NCI-H1048 (cell line): ENCODE measurements at places on chromosomes 7 and 10.

GRCh38 chr10:37495415-37495814, 362.0 kb downstream of the ZNF248 start:
- DNase-seq, result no peak

DNA sequence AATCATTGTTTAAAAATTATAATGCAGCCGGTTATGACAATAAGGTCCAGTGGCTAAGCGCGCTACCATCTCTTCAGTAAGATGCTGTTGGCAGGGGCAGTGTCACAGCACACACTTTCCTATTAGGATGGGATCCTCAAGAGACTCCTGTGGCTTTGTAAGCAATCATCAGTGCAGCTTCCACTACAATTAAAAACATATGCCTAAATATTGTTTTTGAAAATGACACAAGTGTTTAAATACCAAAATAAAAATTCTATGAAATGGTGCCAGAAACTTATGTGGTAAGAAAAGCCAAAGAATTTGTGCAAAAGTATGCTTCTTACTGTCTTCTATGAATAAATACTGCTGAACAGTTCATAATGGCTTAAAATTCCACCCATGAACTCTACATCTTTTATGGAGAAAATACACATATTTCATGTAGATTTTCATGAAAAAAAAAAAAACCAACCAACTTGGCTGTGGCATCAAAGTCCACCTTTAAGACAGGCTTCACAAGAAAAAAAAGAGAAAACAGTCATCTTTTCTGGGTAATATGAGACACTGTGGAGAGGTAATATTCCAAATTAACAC, 132.8 kb downstream of the SEMA3C start:
- no peak for DNase-seq

- no peak for DNase-seq
Measured at GRCh38 chr7:45570797-45571196, 3.4 kb upstream of the ADCY1 start.

DNA sequence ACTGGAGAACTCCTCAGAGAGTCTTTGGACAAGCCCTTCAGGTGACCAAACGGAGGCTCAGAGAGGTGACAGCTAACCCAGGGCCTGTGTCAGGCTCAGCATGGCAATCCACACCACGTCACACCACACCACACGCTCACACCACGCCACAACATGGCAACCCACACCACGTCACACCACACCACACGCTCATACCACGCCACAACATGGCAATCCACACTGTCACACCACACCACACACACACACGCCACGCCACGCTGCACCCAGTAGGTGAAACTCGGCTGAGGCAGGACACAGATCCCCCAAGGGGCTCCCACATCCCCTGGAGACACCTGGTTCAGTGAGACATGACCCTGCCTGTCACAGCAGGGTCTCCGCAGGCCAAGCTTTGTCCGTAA, 107.3 kb downstream of the PDGFA start:
- no peak for DNase-seq

GRCh38 chr10:24449321-24449740, 240.4 kb downstream of the KIAA1217 start:
- no peak for DNase-seq

DNA sequence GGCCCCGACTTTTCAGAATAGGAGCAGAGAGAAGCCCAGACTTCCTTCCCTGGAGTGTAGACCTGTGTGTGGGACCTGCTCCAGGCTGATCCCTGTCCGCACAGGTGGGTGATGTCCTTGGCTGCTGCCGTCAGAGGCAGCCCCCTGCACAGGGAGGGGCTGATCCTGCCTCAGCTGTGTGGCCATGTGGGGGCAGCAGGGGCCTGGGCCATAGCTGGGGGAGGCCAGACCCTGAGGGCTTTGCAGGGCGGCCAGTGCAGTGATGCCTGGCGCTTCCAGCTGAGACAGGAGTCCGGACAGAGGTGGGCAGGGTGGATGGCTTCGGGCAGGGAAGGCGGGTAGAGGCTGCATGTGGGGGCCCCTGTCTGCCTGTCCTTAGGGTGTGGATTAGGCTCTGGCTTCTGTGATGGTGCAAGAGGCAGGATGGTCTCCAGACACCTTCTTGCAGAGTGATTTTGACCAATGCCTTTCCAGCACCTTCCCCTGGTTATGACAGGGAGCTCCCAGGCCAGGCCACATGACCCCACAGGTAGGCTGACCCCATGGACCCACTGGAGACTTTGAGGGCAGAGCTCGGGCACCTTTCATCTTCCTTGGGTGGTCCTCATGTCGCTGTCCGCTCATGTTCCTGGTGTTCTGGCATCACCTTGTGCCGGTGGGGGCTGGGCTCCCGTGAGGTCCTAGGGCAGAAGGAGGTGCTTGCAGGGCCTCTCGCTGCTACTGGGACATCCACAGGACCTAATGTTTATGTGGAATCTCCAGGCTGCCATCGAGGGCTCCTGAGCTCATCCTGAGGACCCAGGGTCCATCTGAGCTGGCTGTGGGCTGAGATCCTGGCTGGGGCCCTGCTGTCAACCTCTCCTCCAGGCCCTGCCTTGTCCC, 141.5 kb downstream of the ADCY1 start:
- DNase-seq, result no peak

DNA sequence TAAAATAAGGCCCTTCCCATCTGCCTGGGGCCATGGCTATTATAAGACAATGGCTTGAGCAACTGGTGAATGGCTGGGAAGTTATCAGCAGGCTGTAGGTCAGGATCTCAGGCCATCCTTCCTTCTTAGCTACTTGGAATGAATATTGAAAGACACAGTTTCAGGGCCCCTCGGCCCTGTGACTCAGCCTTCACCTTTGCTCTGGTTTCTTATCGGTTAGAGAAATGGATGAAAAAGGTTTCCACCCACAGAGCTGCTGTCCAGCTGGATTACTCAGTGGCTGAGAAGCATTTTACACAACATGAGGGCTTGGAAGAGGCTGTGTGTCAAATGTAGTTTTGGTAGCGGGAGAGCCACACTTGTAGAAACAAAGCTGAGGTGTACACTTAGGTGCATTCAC, 9.4 kb downstream of the ACSL5 start:
- DNase-seq, result no peak

DNA sequence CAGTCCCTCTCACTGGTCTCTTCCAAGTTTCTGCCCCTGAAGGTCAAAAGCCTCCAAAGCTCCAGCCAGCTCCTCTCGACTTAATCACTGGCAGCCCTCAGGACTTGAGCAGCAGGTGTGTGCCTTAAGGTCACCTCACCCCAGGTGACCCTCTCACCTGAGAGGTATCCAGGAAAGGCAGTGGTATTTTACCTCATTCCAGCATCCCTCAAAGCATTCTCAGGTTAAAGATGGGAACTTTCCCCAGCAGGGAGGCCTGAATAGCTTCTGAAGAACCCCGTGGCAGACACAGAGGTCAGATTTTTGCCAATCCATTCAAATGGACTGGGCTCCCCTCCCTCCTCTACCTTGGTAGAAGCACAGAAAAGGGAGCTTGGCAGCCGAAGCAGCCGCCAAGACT, 148.2 kb downstream of the GFRA1 start:
- DNase-seq, result no peak

DNA sequence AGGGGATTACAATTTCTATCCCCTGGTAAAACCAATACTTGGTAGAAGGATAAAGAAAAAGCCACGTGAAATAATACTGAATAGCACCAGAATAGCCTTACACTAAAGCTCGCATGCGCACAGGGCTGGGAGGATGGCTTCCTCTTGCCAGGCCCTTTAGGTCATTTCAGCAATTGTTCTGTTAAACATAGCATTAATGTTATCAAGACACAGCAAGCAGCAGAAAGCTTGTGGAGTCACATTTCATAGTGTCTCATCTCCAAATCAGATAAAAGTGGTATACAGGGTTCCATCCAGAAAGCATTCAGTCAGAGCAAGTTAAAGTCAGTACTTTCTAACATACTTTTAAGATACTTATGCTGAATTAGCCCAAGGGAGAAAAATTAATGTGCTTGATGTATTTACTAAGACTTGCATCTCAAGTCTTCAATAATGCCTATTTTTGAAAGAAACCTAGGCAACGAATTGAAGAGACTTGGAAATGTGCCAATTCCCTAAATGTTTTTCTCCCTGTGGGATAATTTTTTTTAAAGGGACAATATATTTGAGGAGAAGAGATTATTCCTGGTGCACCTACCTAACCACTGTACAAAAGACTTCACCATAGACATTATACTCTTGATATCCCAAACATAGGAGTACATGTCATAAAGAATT, 14.3 kb upstream of the NPM3 start:
- no peak for DNase-seq

DNA sequence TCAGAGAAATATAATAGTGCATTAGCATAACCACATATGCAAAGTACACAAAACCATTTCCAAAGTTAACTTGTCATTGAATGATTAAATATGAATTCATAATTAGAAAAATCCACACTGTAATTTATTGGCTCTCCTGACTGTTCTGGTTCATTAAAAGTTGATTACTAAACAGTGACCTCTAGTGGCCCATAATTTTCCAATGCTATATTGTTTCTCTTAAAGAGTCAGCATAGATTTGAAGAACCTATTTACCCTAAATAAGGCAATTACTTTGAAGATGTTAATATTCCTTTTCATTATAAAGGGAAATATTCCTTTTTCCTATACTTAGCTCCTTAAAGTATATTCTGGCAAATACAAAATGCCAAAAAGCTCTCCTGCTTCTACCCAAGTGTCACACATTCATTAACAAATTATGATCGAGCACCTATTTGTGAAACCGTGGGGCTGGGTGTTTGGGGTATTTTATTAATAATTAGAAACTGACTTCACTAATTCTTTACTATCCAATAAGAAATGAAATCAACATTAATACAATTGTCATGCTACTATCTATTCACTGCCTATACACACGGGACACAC, 86.2 kb downstream of the HIBADH start:
- DNase-seq, result no peak

- no peak for DNase-seq
Measured at GRCh38 chr7:121807078-121807477, 65.9 kb upstream of the PTPRZ1 start.

GRCh38 chr10:44857363-44858016, 53.6 kb upstream of the TMEM72 start:
- no peak for DNase-seq

DNA sequence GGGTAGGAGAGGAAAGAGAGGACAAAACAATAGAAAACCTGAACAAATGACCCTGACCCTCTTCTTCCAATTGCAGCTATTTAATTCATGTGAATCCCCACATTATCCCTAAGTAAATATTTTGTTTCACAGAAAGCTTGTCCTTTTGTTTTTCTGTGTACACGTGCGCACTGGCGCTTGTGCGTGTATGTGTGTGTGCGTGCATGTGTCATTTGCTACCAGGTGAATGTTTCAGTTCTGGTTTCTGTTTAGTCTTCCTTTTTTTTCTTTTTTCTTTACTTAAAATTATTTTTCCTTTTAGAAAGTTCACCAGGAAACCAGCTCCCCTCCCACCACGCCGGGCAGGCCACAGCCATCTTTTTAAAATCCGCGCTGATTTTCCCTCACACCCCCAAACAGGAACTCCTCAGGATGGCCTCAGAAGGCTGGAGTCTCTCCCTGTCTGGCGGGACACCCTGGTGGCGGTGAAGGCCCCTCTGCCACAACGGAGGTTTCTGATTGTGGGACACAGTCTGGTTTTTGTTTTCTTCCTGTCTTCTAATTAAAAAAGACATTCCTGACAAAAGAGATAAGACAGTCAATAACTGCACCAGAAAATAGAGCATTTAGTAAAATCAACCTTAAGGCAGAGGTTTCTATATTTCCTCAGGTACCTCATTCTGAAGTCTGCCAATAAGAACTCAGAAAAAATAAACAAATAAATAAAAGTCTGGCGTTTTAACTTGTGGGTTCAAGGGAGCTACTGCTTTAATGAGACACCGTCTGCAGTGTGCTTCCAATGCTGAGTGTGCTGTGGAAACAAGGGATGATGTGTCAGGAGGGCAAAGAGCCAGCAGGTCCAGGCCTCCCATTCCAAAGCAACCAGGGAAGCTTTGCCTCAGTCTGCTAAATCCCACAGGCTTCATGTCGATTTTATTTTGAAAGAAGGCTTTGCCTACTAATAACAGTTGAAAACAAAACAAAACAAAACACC, 17.4 kb downstream of the IRF5 start:
- DNase-seq, result no peak

GRCh38 chr7:67554986-67555385, 558.4 kb downstream of the TYW1 start:
- DNase-seq, result no peak

- DNase-seq, result no peak
Measured at GRCh38 chr10:102246261-102246660, 929 bp downstream of the GBF1 start.

GRCh38 chr7:604001-604883, 84.6 kb upstream of the PDGFA start:
- DNase-seq, result no peak

- no peak for DNase-seq
Measured at GRCh38 chr10:11546581-11546980, 64.9 kb downstream of the USP6NL start.

DNA sequence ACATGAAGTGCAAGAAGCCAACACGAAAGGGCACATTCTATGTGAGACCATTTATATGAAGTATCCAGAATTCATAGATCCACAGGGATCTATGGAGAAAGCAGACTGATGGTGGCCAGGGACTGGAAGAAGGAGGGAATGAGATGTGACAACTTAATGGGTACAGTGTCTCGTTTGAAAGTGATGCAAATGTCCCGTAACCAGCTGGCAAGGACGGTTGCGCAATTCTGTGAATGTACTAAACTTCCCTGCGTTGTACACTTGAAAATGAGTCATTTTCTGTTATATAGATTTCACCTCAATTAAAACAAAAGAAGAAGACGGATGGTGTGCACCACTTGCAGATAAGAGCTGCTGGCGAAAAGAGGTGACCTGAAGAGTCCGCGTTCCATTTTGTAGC, 861.1 kb downstream of the TYW1 start:
- no peak for DNase-seq

- DNase-seq, result no peak
Measured at GRCh38 chr10:35611750-35612149, 6.6 kb downstream of the GJD4 start.

DNA sequence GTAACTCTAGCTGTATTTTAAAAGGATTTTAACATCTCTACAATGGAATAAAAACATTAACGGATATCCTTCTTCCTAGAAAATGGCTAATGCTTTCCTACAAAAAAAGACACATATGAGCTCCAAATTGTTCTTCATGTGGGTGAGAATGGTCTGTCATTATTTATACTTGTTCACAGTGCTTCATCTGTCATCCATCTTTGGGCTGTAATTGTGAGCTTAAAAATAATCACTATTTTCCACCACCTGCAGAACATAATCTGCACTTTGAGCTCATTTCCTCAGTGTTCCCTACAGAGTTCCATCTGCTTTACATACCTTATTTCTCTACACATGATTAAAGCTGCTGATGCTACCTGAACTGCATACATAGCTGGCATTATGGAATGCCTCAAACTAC, 979.1 kb upstream of the C7orf33 start:
- no peak for DNase-seq

DNA sequence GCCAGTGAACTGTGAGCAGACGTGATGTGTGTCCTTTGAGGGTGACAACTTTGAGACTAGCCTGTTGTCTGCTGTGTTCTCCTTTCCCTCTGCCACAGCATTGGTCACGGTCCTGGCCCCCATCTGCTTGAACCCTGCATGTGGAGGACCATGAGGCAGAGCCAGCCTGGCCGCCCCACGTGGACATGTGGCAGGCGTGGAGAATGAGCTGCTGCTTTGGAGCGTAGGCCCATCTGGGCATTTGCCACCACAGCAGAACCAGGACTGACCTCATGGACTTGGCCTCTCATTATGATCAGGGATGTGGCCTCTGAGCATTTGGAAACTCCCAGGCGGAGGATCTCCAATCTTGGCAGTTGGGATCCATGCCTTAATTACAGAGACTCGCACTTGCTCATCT, 448.5 kb downstream of the TCERG1L start:
- DNase-seq, result no peak
